ENCODE measurements at places on chromosomes 6 and 20.
A peak's percentile ranks its signal among the peaks of the same experiment; 100 is the strongest.

DNA sequence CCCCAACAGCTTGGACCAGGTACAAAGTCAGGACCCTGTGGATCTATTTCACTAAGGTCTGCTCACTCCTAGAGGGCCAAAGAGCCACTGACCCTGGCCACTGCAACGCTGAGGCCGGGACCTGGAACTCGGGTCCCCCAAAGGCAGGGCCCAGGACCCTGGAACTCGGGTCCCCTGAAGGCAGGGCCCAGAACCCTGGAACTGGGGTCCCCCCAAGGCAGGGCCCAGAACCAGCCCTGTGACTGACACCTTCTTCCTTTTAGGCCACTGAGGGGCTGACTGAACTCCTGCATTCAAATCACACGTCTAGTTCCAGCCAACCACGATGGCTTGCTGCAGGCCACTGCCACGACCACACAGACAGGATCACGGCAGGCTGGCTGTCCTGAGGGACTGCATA lies 9.4 kb downstream of the TCFL5 start:
- DNase-seq = no peak

DNA sequence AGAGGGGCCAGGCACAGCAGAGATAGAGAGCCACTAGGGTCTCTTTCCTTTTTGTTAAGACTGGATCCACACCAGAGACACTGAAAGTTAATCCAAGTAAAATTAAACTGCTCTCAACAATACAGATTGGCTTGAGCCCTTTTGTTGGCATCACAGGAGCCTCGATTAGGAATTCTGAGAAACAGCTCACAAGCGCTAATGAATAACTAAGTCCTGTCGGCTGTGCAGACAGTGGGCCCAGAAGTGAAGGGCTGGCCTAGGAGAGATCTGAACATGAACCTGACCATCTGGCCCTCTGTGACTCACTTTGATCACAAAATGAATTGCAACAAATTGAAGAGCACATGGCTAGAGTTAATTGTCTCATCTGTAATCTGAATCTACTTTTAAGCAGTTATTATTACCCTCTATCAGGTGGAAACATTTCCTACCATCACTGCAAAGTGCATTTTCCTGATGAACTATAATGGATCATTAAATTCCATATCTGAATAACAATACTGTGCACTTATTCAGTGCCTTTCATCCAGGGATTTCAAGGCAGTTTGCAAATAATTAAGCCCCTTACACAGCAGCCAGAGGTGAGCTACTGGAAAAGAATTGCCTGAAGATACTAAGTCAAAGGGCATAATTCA lies 3.2 kb downstream of the BACH2 start:
- DNase-seq = no peak

GRCh38 chr6:8321671-8322404 lies 113.5 kb downstream of the SLC35B3 start:
- DNase-seq = no peak

DNA sequence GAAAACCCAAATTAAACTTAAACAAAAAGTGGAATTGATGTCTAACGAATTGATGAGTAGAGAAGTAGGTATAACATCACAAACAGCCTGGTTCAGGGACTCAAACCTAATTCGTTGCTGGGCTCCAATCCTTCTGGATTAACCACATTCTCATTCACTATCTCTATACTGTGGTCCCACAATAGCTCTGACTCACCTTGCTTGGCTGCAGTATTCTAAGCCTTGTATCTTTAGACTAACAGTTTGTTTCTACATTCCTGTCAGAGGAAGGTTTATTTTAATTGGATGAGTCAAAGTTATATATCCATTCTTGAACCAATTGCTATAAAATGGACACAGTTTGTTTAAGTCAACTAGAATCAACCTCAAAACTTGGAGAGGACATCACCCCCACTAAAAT lies 530.5 kb upstream of the PTCHD4 start:
- no peak for DNase-seq

DNA sequence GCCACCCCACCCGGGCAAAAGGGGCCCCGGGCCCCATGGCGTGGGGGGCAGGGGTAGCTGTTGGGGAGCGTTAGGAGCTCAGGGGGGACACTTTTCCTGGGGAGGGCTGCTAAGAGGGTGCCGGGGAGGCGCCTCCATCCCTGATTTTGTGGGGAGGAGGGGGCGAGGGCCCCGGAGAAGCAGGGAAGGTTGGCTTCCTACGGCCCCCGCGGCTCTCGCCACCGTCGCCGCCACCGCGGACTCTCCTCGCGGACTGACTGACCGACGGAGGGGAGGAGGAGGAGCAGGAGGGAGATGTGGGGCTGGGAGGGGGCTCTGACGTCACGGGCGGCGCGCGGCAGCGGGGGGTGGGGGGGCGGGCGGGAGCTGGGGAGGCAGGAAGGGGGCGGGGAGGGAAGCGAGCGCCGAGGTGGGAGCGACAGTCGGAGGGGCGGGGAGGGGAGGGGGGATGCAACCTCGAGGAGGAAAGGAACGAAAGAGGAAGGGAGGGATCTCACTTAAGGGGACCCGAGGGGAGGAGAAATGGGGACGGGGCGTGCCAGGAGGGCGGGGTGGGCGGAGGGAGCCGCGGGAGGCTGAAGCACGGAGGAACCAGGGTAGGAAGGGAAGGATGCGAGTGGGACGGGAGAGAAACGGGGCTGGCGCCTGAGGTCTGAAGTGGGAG lies 5.1 kb downstream of the GABBR1 start:
- DNase-seq = peak; percentile 79

DNA sequence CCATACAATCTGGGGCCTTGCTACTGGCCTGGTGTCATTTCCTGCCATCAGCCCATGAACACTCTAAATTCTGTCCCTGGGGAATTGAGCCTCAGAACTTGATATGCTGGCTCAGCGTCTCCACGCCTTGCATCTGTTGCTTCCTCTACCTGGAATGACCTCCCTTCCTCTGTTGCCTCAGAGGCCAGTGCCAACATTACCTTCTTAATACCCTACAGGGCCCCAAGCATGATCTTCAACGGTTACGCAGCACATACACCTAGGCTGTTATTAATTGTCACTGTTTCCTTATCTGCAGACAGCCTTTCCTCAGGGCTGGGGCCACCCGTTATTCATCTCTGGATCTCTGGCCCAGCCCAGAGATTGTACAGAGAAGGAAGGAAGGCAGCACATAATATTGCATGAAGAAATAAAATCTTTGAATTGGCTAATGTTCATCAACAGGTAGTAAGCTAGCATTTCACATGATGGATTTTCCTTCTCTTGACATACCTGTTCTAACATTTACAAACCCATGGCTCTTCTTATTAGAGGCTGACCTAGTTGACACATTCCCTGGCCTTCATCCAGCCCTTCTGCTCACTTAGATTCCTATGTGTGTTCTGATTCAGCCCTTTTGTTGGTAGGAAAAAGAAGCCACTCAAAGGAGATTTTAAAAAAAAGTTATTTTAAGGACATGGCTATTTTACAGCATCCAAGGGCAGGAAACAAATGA lies 8.4 kb upstream of the RNF182 start:
- DNase-seq = no peak

- DNase-seq = no peak
These were observed 141.6 kb upstream of the DTNBP1 start for GRCh38 chr6:15804164-15805154.

DNA sequence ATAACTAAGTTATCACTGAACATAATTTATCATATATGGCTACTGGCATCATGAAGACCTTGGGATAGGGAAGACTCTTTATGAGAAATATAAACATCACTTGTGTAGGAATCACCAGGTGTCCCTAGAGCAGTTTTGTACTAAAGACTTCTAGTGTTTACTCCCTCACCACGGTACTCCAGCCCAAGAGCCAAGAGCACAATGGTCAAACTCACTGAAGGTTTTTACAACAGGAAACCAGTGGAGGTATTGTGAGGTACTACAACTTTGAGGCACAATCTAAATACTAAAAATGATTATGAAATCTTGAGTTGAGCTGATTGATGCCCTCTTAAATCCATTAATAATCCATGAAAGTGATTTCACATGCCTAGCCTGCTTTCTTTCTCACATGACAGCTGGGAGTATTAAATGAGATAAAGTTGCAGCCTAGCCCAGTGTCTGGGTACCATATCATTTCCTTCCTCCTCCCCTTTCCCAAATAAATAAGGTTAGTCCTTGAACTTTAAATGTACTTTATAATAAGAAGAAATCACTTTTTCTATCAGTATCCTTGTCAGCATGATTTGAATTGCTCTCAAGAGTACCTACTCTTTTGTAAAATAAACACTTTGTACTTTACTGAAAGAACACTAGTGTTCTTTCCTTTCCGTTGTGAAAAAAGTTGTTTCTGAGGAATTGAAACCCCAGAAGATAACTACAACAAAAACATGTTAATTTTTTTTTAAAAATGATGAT lies 26.5 kb downstream of the GLO1 start:
- no peak for DNase-seq

GRCh38 chr6:33241968-33242367 lies 29.7 kb downstream of the VPS52 start:
- no peak for DNase-seq

GRCh38 chr20:32456869-32457478 lies 98.8 kb downstream of the ASXL1 start:
- DNase-seq = no peak

DNA sequence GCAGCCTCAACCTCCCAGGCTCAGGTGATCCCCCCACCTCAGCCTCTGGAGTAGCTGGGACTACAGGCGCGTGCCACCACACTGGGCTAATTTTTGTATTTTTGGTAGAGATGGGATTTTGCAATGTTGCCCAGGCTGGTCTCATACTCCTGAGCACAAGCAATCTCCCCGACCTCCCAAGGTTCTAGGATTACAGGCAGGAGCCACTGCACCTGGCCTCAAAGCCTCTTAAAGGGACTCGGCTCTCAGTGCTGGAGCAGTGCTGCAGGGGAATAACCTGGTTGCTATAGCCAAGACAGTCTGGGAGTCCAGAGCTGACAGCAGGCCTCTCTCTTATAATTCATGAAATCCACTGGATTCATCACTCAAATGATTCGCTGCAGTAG lies 17.0 kb downstream of the GHRH start:
- no peak for DNase-seq

GRCh38 chr20:46840054-46840729 lies 54.5 kb upstream of the EYA2 start:
- DNase-seq = no peak

DNA sequence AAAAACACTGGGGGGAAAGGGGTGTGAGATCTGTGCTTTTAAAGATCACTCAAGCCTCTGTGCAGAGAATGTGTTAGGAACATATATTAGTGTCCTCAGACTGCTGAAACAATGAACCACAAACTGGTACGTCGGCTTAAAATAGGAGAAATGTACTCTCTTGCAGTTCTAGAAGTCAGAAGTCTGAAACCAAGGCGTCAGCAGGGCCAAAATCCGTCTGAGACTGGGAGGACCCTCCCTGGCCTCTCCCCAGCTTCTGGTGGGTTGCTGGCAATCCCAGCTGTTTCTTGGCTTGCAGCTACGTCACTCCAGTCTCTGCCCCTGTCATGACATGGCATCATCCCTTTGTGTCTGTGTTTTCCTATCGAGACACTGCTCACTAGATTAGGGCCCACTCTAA lies 3.9 kb downstream of the CDH26 start:
- DNase-seq = no peak

DNA sequence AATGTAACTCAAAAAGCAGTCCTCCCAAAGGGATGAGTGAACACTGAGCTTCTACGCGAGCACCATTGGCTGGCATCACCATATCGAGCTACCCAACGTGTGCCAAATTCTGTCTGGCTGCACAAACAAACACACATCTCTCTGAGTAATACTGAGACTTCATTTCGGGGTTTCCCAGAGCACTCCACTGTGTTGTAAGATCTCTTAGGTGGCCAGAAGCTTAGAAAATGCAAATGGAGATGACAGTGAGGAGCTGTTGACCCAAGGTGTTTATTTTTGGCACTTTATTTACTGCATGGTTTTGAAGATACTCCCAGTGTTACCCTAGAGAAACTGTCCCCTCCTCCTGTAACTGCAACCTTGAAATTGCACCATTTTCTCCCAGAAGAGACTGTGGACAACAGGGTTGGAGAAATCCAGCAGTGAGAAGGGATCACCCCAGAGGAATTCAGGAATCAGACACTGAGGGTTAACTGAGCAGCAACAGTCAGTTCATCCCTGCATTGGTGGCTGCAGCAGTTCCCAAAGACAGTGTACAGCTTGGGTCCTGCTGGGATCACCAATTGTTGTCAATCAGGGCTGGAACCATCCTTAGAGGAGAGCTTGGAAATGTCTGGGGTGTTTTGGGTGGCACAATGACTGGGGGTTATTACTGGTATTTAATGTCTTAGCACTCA lies 1.0 kb upstream of the RIPOR2 start:
- DNase-seq = no peak

DNA sequence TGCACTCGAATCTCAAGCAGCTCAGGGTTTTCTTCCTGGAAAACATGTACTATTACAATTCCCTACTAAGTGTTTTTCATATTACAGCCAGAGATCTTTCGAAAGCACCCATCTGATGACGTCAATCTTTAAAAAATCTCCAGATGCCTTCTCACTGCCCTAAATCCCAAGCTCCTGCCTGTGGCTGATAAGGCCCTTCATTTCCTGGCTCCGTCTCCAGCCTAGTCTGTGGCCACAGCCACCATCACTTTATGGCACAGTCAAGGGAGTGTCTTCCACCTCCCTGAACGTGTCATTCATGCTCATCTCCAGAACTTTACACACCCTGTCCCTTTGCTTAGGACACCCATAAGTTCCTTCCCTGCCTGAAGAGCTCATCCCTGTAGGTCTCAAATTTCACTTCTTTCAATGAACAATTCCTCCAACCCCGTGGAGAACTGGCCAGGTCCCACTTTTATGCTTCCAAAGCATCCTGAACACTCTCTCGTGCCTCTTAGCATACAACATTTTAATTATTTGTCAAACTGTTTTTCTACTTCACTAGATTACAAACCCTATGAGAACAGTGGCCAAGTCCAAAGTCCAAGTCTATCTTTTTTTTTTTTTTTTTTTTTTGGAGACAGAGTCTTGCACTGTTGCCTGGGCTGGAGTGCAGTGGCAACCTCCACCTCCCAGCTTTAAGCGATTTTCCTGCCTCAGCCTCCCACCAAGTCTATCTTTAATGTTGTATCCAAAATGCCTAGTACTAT lies 106.1 kb upstream of the AGPAT4 start:
- DNase-seq = no peak

GRCh38 chr20:53608071-53608455 lies 14.4 kb upstream of the ZNF217 start:
- DNase-seq = no peak

DNA sequence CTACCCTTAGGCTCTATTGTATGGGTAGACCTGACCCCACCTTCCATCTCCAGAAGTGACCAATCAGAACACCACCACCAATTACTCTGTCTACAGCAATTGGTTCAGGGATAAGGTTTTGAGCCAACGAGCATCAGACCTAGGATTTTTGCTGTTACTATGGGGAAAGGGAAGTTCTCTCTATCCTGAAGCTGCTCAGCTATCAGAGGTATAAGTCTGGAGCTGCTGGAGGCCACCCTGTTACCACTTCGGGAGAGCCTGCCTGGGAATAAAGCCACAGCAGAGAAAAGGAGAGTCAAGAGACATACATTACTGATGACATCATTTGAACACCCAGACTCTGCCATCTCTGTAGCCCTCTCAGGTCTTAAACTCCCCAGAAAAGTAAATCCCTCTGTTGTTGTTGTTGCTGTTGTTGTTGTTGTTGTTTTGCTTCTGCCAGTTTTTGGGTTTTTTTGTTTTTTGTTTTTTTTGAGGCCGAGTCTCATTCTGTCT lies 94.5 kb downstream of the PREX1 start:
- DNase-seq = no peak

GRCh38 chr6:4451081-4451480 lies 315.7 kb upstream of the ECI2 start:
- DNase-seq = no peak

GRCh38 chr6:67881706-67882065 lies 753.4 kb upstream of the ADGRB3 start:
- no peak for DNase-seq

All from Ammon's horn (tissue), 1 donor.